ENCODE measurements at places on chromosomes 4 and X.

DNA sequence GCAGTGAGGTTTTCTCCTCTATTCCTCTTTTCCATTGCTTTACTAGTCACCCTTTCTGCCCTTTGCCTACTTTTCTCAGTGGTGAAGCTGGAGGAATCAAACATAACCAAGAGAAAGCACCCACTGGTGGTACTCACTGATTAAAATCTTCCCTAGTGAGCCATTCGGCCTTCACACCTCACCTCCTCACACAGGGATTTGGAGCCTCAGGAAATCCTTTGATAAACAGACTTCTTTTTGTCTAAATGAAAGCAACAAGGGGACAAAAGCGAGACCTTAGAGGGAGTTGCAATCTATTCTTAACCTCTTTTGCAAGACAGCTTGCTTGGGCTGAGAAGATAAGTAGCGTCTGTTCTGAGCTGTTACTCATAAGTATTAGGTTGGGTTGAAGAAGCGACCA, 572.6 kb downstream of the ZNF674 start:
- no peak for DNase-seq

DNA sequence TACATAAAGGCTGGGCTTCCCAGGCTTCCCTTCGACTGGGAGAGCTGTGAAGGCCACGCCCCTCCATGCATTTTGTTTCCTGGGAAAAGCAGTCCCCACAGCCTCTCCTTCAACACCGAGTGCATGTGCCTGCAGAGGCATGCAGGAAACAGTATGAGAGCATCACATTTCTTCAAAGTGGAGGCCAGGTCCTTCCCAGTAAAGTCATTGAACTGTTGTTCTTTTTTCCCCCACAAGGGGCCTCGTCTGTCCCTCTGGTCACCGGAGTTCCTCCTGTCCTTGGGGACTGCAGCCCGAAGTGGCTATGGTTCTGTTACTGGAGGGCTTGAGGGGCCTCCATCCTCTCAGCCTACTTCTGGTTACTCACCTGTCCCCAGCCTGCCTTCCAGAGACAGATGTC, 56.0 kb downstream of the RAI2 start:
- DNase-seq, result no peak

DNA sequence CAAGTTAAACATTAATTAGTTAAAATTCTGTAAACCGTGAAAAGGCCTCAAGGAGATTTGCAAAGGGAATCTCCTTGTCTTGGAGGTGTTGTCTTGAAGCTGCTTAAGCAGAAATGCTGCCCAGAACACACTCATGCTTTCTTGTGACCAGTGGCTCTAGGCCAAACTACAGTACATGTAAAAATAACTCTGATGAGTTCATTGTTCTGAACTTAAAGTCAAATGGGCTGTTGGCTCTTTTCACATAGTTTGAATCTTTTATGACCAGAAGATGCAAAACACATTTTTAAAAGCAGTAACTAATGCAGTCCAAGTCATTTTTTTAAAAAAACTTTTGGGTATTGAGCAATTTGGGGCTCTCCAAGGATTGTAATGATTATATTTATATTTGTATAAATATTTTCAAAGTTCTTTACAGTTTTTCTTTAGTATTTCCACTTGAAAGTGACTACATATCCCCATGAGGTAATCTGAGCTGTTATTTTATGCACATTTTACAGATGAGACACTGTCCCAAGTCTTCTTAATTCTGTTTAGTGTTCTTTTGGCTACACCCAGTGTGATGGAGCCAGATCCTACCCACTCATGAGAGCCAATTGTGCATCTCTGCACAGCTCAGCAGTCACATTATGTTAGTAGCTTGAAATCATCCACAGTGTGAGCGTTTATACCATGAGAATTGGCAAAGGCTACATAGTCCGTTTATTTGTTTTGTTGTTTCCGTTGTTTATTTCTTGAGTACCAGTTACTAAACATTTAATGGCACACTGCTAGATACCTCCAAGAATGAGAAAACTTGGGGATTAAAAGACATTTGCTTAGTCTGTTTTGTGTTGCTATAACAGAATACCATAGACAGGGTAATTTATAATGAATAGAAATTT, 112.8 kb upstream of the ATXN3L start:
- no peak for DNase-seq

DNA sequence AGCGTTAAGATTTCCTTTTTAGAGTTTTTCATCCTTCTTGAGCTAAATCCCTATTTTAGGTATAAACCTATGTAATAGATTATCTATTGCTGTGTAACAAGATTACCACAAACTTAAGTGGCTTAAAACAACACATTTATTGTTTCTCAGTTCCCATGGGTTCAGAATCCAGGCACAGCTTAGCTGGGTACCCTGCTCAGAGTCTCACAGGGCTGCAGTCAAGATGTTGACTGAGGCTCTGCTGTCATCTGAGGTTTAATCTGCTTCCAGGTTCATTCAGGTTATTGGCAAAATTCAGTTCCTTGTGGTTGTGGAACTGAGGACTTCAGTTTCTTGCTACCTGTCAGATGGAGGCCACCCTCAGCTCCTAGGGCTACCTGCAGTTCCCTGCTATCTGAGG, 60.9 kb downstream of the GK start:
- no peak for DNase-seq

DNA sequence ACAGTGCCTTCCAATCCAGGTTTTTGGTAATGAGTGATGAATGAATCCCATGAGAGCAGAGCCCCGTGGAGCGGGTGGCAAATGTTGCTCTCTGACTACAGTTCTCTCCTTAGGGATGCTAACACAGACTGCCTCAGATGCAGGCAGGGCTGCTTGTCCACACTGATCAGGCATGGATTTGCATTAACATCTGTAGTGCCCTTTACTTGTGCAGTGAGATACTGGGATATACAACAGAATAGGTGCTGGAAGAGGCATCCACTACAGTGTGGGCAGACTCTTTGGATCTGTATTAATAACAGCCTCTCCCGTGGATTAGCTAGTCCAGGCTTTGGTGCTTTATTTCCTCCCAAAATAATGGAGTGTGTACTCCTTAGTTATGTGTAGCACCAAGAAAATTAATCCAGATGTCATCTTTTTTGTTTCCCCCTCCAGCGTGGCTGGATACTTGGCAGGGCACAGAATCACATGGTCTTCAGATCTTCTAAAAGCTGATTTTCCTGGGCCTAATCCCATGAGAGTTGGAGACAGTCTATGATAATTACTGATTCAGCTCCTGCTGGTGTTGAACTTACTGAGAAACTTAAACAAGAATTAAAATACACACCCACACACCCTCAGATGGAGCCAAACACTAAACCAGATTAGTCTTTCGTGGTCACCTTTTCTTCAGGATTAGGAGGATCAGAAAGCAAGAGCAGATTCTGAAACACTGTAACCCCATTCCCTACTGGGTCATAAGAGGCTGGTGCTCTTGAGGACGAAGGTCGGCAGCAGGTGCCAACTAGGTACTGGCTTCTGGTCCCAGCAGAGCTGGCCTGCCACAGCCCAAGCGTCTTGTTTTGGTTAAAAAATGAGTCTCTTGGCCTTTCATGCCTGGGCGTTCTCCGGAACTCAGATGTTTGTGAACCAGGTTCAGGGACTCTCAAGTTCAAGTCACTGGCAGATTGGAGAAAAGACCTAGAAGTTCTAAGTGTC, 23.1 kb upstream of the NAP1L5 start:
- no peak for DNase-seq

DNA sequence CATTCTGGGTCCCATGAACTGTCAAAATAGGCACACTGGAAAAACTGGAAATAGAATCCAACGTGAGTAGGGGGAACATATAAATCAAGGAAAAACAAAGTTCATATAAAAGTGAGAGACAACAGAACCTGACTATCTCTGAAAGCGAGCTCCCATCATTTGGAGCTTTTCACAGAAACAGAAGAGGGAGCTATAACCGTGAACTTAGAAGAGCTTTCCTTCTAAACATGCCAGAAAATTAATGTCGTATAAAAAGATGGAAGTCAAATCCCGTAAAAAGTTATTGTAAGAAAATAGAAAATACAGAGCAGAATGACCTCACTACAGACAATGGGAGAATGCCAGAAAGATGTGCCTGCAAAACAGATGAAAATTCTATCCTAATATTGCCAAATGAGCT, 23.9 kb upstream of the HSD17B10 start:
- DNase-seq, result no peak

- DNase-seq, result no peak
Observed at GRCh38 chr4:33162122-33162521, 2442.0 kb downstream of the PCDH7 start.

DNA sequence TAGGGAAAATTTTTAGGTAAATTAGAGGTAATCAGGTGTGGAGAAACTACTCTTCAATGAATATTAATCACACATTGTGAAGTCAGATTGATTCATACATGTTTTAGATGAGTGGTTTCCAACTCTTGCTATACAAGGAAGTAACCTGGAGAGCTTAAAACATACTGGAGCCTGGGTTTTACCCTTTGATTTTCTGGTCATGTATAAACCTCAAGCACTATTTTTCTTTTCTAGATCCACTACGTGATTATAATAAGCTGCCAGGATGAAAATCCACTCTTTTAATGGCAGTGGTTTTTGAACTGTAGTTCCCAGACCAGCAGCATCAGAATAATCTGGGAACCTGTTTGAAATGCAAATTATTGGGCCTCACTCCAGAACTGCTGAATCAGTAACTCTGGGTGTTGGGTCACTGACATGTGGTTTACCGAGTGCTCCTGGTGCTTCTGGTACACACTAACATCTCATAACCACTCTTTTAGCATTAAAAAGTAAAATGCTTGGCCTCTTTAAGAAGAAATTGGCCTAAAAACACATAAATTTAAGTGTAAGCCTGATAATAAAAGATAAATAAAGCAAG, 63.4 kb downstream of the DCAF12L1 start:
- DNase-seq, result no peak

- DNase-seq, result no peak
Observed at GRCh38 chrX:92209936-92210335, 430.8 kb downstream of the PCDH11X start.

GRCh38 chrX:15059474-15059873, 186.3 kb downstream of the MOSPD2 start:
- no peak for DNase-seq

DNA sequence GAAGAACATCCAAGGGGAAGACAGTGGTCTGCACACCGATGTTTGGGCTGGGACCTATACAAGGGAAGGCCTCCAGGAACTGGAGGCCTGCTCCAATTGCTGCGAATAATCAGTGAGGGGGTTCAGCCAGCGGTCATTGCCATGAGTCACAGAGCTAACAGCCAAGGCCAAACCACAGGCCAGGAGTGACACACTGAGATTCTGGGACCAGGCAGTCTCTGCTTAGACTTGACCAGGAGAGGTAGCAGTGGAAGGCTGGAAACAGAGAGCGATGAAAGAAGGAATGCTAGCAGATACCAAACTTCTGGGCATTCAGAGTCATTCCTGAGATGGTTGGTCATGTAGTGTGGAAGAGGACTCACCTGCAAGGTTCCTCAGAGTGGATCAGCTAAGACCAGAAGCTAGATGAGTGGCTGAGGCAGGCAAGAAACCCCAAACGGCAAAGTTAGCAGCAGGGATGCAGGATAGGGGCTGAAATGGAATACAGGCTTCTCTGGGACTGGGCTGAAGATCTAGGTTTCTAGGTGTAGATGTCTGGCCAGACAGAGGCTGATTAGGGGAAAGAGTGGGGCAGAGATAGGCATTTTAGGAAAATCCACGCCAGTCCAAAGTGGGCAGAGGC, 54.7 kb downstream of the CNGA2 start:
- no peak for DNase-seq

- no peak for DNase-seq
Observed at GRCh38 chr4:130820448-130820847, 1724.5 kb downstream of the C4orf33 start.

DNA sequence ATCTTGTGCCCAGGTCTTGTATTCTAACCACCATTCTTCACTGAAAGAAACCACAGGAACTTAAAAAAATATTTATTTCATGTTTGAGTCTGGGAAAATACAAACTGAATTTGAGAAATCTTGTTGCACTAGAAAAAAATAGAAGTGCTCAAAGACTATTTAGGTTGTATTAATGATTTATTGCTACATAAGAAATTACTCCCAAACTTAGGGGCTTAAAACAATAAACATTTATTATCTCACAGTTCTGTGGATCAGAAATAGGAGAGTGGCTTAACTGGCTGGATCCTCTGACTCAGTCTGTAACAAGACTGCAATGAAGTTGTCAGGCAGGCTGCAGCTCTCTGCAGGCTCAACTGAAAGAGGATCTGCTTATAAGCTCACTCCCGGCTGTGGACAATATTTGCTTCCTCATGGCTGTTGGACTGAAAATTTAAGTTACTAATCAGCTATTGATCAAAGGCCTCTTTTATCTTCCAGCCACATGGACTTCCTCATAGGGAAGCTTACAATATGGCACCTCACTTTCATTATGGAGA, 295.4 kb upstream of the FAM241A start:
- DNase-seq, result no peak

- DNase-seq, result no peak
Observed at GRCh38 chrX:133726642-133727041, 258.8 kb downstream of the GPC3 start.

DNA sequence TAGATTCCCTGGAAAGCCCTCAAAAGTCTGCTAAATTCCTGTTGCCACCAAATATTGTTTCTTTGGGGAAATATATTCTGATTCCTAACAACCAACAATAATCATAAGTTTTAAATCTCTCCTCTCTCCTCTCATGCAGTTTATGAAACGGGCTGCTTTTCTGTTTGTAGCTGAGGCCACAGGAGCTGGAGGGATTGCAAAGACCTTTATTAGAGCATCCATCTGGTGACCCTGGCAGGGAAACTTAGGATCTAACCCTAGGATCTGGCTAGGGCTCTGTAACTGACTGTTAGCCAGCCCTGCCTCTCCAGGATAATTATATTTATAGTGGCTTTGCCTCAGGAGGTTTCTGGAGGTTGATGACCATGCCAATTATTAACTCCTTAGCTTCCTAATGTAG, 56.9 kb downstream of the SMAD1 start:
- no peak for DNase-seq

DNA sequence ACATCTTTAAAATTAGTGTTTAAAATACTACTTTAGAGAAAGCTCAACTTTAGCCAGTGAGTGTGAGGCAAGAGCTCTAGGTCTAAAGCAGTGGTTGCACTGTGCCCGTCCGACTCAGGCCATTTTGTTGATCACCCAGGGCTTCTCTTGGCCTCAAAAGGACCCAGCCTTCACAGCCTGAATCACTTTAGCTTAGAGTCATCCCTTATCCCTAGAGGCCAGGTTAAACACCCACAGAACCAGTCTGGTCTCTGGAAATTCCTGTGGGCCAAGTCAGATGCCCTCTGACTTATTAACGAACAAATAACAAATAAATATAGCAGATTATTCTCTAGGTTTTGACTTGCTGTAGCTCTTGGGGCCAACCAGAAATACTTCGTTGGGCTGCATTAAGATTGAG, 102.3 kb downstream of the WWC2 start:
- DNase-seq, result no peak

- DNase-seq, result no peak
Observed at GRCh38 chrX:151396042-151396824, 773 bp upstream of the VMA21 start.

- DNase-seq, result no peak
Observed at GRCh38 chrX:21708116-21708515, 49.8 kb downstream of the SMPX start.

DNA sequence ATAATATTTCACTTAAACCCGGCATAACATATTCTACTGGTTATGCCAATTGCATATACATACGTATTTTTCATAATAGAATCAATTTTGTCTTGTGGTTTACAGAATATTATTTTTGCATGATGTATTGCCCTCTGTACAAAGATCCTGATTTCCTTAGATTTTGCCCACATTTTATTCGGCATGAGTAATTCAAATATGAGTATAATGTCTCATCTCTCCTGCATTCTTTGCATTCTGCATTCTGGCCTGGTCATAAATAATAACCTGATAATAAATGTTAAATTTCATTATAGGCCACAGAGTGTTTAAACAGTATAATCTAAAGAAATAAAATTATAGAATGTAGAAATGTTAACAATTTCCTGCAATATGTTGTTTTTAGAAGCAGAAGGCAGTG, 205.3 kb downstream of the TLL1 start:
- DNase-seq, result no peak

Data from stimulated activated CD8-positive, alpha-beta memory T cell treated with anti-CD3 and anti-CD28 coated beads, Interleukin-15, amount 100 ng/mL, for 4 hours (primary cell).